Activated CD4-positive, alpha-beta T cell treated with anti-CD3 and anti-CD28 coated beads for 36 hours (primary cell): ENCODE measurements at places on chromosomes 2 and 18.

- DNase-seq = no peak
Observed at GRCh38 chr2:2706306-2706705, 375.2 kb upstream of the MYT1L start.

GRCh38 chr18:9552191-9552590, 62.2 kb downstream of the PPP4R1 start:
- DNase-seq = no peak

DNA sequence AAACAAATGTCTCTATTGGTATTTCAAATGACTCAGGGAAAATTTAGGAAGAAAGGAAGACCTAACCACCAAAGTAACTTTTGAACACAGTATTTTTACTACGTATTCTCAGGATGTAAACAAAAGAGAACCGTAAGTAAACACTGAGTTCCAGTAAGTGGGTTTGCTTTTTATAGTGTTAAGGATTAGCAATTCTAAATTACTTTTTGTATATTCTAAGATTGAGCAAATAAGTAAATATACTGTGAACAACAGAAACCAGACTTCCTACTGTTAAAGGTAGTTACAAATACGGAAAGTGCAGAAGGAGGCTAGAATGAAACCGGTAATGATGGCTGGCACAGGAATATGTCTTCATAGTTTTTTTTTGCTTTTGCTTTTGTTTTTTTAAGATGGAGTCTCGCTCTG, 31.5 kb downstream of the SESTD1 start:
- DNase-seq = no peak

- peak; percentile 74 for DNase-seq
Observed at GRCh38 chr2:153519257-153519875, 40.8 kb upstream of the RPRM start.

GRCh38 chr2:207133820-207134519, 31.8 kb downstream of the KLF7 start:
- DNase-seq = no peak

- peak; percentile 91 for DNase-seq
Observed at GRCh38 chr18:13375302-13376255, 157.0 kb downstream of the LDLRAD4 start.

- DNase-seq = no peak
Observed at GRCh38 chr18:12744103-12744502, 41.3 kb downstream of the PSMG2 start.

- no peak for DNase-seq
Observed at GRCh38 chr2:235584638-235585007, 90.8 kb downstream of the AGAP1 start.

GRCh38 chr18:6200204-6200774, 214.4 kb downstream of the L3MBTL4 start:
- DNase-seq = no peak

GRCh38 chr18:64539847-64540246, 391.0 kb upstream of the LINC00305 start:
- DNase-seq = no peak

GRCh38 chr2:15768615-15769014, 171.7 kb upstream of the MYCN start:
- DNase-seq = no peak

DNA sequence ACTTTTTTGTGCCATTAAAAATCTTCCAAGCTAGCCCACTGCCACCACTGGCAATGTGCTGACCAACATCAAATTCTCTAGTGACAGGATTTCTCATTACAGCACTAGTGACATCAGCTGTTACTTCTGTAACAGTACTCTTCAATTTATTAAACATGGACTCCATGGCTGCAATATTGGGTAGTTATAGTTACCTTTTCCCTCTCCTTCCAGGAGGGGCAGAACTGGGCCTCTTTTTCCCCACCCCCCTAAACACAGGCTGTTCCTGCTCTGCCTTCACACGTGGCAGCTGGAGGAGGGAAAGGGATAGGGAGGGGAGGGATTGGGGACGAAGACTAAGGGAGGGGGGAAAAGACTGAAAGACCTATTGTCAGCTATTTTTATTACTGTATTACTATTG, 38.1 kb downstream of the TRAK2 start:
- no peak for DNase-seq

DNA sequence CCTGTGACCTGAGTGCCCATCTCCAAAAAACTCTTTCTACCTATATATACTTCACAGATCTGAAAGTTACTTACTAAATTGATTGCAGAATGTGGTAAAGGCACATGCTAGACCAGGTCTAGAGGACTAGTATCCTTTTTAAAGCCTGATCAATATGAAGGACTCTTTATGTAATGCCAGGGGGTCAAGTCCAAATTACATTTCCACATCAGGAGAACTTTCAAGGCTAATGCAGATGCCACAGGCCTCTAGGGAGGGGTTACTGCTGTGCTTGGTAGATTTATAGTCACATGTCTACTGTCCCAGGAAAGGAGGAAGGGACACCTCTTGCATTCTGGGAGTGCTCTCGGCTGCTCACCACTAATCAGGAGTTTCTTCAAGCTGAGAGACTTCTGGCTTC, 118.4 kb upstream of the NOSTRIN start:
- DNase-seq = no peak

DNA sequence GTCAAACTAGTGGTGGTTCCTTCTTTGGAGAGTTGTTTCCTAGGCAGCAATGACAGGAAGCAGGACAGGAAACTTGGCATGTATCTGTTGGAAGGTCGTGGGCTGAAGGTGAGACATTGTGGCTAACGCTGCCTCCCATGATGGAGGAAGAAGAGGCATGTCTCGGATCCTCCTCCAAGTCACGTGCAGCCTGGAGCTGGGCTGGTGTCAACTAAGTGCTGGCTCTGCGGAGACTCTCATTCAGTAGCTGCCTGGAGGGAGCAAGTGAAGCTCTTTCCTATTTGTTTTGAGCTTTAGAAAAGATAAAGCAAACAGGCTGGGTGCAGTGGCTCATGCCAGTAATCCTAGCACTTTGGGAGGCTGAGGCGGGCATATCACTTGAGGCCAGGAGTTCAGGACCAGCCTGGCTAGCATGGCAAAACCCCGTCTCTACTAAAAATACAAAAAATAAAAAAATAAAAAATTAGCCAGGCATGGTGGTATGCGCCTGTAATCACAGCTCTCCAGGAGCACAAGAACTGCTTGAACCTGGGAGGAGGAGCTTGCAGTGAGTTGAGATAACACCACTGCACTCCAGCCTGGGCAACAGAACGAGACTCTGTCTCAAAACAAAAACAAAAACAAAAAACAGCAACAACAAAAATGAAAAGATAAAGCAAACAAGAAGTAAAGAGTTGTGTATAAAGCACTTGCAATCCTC, 28.2 kb upstream of the INO80C start:
- no peak for DNase-seq

DNA sequence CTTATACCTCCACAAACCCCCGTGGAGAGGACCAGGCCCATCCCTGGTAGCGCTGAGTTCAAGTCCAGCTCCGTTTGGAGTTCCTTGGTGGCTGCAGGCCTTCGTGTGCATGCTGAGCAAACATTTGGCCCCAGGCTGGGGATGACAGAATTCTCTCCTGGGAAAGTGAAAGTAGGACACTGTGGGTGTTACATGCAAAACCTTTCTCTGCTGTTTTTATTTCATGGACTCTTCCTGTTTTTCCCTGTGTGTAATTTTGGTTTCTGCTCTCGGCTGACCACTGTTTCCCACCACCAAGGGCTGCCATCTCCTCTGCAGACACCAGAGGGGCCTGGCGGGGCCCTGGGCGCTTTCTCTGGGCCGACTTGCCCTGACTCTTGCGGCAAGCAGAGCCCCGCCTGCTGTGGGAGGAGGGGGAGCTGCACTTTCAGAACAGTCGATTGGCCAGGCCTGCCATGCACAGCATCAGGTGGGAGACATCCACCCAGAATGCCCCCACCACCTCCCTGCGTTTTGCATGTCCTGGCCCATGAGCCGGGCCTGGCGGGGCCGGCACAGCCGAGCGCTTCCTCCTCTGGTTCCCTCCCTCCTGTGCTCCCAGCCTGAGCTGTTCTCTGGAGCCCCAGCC, 102.4 kb downstream of the CABLES1 start:
- DNase-seq = peak; percentile 79

- no peak for DNase-seq
Observed at GRCh38 chr2:148658807-148659722, 14.5 kb downstream of the EPC2 start.

DNA sequence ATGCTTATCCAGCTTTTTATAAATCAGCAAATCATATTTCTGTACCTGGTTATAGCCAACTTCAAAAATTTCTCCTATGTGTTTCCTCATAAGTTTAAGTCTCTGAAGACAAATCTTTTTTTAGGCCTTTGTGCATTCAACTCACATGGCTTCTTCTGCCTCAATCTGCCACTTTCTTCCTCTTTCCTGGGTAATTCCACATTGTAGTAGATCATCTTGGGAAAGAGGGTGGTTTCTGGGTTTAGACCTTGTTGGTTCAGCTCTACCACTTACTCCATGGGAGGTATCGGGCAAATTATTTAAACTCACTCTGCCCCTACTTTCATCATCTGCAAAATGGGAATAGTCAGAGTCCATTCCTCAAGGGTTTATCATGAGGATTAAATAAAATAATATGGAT, 707.0 kb upstream of the ZEB2 start:
- no peak for DNase-seq

DNA sequence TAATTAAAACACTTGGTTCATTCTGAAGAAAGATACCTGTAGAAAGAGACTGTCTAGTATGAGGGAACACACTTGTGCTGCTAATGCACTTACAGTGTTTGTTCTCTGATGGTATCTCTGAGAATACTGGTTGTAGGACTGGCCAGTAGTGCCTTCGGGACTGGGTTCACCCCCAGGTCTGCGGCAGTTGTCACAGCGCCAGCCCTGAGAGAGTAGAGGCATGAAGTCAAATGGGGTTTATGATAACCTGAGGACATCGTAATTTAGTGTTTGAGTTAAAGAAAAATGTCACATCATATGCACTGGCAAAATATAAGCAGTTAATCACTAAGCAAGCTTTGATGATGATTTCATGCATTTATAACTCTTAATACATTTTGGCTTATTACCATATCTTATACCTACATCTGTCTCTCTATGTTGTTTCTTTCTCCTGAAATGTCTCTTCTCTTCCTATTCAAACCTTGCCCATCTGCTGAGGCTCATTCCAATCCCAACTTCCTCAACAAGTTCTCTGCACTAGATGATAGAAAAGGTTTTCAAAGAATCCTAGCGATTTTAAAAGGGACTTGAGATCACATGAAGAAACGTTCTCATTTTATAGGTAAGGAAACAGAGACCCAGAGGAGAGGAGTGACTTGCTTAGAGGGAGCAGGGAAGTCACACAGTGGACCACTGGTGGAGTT, 50.2 kb downstream of the ATIC start:
- no peak for DNase-seq

GRCh38 chr2:121202541-121203310, 82.3 kb downstream of the TFCP2L1 start:
- DNase-seq = no peak

- no peak for DNase-seq
Observed at GRCh38 chr2:182767578-182767977, 51.5 kb downstream of the DNAJC10 start.

GRCh38 chr2:133382566-133382965, 185.7 kb downstream of the NCKAP5 start:
- DNase-seq = no peak

DNA sequence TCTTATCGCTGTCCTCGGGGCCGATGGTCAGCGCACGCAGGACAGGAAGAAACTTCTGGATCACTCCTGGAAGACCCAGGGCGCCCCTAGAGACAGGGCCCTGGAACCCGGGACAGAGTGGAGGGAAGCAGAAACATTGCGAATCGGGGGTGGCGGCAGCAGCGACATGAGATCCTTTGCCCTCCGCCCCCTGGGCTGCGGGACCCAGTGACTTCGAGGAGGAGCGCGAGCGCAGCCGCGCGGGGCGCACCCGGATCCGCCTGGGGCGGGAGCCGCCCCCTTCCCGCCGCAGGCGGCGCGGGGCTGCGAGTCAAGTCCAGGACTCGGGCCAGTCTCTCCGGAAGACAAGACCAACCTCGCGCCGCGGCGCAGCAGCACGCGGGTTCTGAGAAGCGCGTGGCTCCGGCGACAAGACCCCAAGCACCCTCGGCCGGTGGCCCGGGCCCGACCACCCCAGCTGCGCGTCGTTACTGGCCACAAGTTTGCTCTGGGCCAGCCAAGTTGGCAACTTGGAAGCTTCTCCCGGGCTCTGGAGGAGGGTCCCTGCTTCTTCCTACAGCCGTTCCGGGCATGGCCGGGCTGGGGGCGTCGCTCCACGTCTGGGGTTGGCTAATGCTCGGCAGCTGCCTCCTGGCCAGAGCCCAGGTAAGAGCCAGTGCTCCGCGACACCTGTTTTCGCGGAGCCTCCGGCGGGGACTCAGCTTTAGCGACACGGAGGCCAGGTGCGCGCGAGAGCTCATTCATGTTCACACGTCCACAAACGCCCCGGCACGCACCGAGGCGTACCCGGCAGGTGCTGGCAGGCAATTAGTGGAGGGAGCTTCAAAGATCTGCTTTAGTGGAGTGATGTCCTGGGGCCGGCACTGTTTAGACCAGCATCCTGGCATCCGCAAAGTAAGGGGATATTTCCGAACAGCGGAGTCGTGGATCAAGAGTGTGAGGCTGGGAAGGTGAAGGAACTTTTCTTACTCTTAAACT, at the start of gene PTH2R:
Gene PTH2R, plus strand, starts transcription at position 319 of the 978 bp plus-strand sequence. Its CDS starts 252 bp downstream, at position 571.
- DNase-seq = peak; percentile 22

- DNase-seq = no peak
Observed at GRCh38 chr2:96884299-96885094, 14.6 kb upstream of the SEMA4C start.

GRCh38 chr2:150513647-150514046, 26.2 kb upstream of the RND3 start:
- DNase-seq = no peak

DNA sequence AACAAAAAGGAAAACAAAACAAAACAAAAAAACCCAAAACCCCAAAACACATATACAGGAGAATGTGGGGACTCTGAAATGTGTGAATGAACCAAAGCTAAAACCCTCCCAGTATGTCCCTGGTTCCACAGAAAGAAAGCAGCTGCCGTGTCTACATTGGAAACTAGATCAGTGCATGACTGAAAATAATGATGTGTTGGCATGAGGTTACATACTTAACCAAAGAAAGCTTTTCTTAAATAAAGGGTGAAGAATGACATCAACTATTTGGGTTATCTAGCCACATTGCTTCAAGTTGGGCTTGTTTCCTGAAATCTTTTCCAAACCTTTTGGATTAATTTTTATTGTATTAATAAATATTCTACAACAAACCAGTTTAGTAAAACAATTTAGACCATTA, 91.9 kb upstream of the FN1 start:
- DNase-seq = no peak
